ENCODE measurements at places on chromosomes 1 and 21.

GRCh38 chr1:35567947-35568558 lies 5.1 kb upstream of the TFAP2E start:
- DNase-seq, result no peak

- no peak for DNase-seq
Observed at GRCh38 chr1:16155537-16156410, at the start of gene EPHA2. EPHA2 (minus strand) TSS chr1:16156069; CDS start chr1:16155932, 137 bp downstream.

DNA sequence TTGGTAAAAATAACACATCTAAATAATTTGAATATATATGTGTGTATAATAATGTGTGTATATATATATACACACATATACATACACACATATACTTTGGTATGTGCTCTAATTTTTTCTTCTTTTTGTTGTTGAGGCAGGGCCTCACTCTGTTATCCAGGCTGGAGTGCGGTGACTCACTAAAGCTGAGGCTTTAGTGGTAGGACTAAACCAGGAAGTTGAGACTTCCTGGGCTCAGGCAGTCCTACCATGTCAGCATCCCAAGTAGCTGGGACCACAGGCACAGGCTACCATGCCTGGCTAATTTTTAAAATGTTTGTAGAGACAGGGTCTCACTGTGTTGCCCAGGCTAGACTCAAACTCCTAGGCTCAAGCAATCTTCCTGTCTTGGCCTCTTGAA lies 46.7 kb upstream of the CXADR start:
- no peak for DNase-seq

- no peak for DNase-seq
Observed at GRCh38 chr1:152035539-152036266, 1.1 kb downstream of the S100A11 start.

DNA sequence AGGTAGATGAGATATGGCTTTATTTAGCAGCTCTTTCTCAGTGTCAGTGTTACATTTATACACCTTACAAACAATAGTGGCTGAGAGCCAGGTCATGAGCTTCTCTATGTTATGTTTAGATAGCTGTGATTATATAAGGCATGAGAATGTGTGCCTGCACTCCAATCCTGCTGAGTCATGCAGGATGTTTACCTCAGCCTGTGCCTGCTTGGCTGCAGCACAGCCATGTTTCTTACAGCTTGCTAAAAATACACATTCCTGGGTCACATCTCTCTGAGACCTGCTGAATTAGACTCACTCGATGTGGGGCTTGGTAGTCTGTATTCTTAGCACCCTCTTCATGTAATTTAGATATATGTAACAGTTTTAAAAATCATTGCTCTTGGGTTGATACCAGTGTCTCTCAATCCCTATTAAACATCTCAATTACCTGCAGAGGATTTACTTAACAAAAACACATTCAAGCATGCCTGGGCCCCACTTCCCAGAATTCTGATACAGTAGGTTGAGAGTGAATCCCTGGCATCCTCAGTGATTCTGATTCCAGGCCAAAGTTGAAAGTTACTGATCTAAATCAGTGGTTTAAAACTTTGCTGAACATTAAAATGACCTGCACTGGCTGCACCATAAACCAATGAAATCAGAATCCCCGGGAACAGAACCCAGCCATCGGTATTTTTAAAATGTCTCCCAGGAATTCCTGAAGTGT lies 107.5 kb downstream of the GDAP2 start:
- no peak for DNase-seq

- DNase-seq, result no peak
Observed at GRCh38 chr1:187013582-187014200, 184.9 kb downstream of the PLA2G4A start.

DNA sequence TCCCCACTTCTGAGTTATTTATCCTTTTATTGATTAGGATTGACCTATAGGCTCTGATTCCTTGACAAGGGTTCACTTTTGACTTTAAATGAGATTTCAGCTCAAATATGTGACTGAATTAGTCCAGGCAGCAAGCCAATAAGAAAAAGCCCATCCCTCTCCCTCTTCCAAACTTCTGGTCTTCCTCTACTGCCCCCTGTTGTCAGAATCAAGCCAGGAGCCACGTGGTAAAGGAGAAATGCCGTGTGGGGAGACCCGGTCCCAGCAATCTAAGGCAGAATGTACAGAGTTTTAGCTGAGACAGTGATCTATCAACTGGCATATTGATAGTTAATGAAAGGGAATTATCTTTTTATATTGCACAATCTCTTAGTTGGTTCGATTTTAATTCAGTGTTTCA lies 5.2 kb downstream of the ADAMTS5 start:
- no peak for DNase-seq

DNA sequence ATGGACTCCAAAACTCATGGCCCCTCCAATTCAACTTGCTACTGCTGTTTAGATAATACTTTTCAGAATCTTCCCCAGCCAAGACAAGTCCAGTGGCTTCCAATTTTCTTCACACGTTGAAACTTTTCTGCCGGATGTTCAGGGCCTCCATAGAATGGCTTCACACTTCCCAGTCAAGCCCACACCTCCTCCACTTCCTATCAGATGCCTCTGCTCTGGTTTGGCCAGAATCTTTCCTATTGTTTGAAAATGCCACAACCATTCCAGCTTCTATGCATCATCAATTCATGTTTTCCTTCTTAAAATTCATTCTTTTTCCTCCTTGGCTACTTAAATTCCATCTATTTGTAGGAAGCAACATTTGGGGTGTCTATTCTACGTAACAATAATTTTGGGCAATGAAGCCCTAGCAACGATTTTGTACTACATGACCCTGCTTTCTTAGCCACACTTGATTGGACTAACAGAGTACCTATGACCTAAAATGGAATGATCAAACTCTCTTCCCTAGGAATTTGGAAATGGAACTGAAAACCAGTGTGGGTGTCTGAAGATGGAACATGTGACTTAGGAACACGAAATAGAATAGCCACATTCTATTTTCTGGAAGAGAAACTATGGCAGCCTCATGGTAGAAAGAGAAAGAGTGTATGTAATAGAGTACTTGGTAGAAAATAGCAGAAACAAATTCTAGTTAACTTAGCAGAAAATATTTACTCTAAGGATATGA lies 74.1 kb upstream of the CNIH3 start:
- no peak for DNase-seq

DNA sequence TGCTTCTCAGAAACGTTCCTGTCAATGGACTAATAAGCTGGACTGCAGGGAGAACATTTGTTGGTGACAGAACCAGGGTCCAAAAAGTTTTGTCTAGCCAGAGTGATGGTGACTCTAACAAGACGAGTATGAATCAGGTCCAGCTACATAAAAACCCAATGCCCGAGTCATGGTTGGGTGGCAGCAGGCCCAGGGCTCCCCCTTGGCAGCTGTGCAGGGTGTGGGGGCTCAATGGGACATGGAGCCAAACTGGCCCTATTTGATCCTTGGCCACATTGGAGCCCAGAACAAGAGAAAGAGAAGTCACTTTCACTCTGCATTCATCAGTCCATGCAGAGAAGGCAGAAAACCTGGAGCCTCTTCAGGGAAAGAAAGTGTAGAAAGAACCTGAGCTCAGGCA lies 37.9 kb upstream of the TENT5C start:
- DNase-seq, result no peak

DNA sequence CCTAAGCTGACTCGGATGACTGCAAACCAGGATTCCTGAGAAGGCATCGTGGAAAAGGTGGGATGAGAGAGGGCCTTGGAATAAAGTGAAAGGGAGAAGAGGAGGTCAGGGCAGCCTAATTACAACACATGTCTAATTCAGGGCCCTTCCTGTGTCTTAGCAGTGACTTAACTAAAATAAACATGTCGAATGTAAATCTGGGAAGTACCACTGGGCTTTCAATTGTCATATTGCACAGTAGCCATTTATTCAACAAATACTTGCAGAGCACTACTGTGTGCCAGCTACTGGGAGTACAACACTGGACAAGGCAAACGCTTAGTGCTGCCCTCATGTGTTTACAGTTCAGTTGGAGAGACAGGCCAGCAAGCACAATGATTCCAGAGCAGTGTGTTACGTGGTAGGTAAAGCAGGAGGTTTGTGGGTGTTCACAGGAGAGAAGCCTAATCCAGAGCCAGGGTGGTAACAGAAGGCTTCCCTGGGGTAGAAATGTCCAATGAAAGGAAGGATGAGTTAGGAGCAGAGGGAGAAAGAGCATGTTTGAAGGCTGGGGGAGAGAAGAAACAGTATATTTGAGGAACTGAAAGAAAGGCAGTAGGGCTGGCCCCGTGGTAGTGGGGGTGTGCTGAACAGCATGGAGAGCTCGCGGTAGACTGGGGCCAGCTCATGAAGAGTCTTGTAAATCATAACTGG lies 38.0 kb upstream of the RASAL2 start:
- no peak for DNase-seq

GRCh38 chr1:89280766-89281165 lies 8.1 kb upstream of the GBP5 start:
- DNase-seq, result no peak

- no peak for DNase-seq
Observed at GRCh38 chr1:208967334-208967733, 616.2 kb upstream of the CAMK1G start.

DNA sequence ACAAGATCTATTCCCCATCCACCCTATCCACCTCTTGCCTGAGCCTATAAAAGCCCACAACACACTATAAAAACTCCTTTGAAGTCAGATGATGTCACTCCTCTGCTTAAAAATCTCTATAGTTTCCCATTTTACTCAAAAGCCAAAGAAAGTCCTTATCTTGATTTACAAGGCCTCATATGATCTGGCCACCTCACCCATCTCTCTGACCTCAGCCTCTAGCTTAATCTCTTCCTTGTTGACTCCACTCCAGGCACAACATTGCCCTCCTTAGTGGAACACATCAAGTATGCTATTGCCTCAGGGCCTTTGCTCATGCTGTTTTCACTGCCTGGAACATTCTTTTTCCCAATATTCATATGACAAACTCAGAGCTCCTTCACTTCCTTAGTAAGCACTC lies 33.3 kb downstream of the ZNF281 start:
- DNase-seq, result no peak

- DNase-seq, result no peak
Observed at GRCh38 chr1:210841926-210842625, 291.9 kb downstream of the KCNH1 start.

- DNase-seq, result no peak
Observed at GRCh38 chr1:2342384-2343022, 48.9 kb downstream of the MORN1 start.

DNA sequence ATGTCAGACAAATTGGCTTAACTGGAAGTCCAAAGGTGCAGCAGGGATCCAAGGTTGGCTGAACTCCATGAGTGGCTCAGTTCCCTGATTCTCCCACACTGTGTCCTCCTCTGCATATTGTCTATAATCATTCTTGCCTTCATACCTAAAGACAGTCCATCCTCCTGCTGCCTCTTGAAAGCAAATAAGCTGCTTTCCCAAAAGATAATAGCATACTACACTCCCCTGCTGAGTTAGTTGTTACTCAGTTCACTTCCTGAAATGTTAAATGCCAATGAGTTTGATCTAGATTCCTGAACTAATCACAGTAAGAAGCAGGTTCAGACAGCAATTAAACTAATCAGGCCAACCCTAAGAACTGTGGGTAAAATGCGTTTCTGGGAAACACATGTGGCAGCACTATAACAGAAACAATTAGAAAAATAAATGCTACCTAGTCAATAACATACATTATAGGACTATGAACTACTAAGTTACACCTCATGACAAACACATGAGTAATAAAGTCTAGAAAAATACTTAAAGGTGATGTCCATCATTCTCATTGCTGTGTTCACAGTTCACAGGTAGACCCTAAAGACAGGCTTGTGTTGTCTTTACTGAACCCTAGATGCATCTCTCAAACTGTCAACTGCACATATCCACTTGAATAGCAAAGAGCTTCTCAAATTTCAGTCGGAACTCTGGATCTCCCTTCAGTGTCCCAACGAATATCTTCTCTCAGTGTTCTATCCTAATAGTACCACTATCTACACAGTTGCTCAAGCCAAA lies 50.8 kb upstream of the BOLA1 start:
- peak; percentile 91 for DNase-seq

DNA sequence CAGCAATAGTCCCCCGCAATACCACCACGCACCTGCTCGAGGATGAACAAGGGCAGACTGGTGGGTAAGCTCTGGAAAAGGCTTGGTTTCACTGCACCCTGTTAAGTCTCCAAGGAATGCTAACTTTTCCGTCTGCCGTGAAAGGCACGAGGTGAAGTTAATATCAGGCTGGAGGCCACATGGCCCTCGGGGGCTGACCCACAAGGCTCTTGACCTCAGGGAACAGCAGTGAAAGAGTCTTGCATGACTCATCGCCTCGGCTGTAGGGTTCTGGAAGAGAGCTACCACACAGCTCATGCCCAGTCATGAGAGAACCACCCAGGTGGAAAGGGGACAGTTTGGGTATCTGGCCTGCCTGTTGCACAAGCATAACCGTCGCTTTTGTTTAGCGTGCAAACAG lies 24.7 kb downstream of the SCCPDH start:
- DNase-seq, result no peak

- no peak for DNase-seq
Observed at GRCh38 chr1:110872745-110873720, at the start of gene CD53. CD53 (plus strand) TSS chr1:110873148; CDS start chr1:110891409, 18,261 bp downstream.

GRCh38 chr1:24173638-24174575 lies 13.2 kb downstream of the IFNLR1 start:
- no peak for DNase-seq

DNA sequence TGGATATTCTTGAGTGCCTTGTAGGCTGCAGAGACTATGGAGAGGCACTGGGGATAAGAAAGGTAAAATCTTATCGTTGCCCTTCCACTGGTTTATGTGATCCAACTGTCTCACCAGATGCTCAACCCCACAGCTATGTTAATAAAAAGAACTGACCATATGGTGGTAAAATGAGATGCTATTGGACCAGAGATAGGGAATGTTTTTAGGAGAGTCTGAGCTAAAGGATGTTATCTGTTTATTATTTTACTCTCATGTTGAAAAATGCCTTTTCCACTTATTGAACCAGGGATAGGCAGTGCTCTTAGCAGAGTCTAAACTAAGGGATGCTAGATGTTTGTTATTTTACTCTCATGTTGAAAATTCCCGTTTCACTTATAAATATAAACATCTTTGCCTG lies 172.8 kb upstream of the GREM2 start:
- no peak for DNase-seq

DNA sequence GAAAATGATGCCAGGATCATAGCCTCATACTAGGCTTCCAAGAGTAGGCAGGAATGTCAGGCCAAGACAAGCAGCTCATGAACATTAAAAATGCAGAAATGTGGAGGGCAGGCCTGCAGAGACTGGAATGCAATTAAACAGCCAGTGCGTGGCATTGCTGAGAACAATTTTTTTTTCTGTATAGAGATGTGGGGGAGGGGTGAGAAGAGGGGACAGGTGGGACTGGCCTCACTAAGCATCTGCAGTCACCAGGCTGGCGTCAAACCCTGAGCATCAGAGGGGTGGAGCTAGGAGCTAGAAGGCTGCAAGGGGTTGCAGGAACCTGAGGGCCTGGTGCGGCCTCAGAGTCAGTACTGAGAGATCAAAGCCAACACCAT lies 114.1 kb downstream of the TNR start:
- DNase-seq, result no peak

DNA sequence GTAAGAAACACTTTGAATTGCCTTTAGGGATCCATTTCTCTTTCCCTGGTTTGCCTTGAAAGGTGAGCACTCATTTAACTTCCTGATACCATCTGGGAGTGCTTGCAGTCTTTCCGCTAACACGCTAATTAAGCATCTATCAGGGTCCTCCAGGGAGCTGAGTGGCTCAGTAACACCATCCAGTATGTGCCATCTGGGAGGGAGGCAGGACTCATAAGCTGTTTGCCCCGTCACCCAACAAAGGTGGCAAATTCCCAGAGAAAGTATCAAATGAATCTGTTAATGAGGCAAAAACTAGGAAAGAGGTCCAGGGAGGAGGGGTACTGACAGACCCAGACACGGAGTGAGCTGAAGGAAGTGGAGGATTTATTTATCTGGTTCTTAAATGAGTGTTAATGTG lies 430.9 kb downstream of the HLX start:
- no peak for DNase-seq

- DNase-seq, result no peak
Observed at GRCh38 chr1:205994346-205994745, 8.8 kb downstream of the RAB7B start.

Data from NCI-H187 treated with DMSO at 0.1 percent for 48 hours (cell line).